ENCODE measurements at places on chromosomes 6 and 20.

- no peak for DNase-seq
These were observed 63.4 kb downstream of the TRAM2 start for GRCh38 chr6:52513464-52513863.

- no peak for DNase-seq
These were observed 718.4 kb upstream of the CHD6 start for GRCh38 chr20:42336576-42336975.

DNA sequence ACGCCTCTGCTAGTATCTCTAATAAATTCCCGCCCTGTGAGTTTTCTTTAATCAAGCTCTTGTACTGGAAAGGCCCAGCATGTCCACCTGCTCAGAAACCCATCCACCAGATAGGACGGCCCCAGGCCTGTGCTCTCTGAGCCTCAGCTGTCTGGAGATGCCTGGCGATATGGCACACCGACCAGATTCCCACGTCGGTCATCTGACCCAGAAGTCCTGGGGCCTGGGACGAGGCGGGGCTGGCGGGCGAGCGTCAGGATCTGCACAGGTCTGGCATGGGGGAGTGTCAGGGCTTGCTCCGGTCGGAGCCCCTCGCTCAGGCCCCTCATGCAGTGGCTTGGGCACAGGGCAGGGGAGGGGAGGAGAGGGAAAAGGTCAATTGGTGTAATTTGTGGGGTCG lies 10.2 kb downstream of the RNASET2 start:
- no peak for DNase-seq

GRCh38 chr20:61788343-61788742 lies 277.3 kb downstream of the TAF4 start:
- DNase-seq, result no peak

- no peak for DNase-seq
These were observed 616.1 kb downstream of the CD109 start for GRCh38 chr6:74312081-74312480.

GRCh38 chr6:16311763-16312162 lies 73.4 kb downstream of the GMPR start:
- no peak for DNase-seq

DNA sequence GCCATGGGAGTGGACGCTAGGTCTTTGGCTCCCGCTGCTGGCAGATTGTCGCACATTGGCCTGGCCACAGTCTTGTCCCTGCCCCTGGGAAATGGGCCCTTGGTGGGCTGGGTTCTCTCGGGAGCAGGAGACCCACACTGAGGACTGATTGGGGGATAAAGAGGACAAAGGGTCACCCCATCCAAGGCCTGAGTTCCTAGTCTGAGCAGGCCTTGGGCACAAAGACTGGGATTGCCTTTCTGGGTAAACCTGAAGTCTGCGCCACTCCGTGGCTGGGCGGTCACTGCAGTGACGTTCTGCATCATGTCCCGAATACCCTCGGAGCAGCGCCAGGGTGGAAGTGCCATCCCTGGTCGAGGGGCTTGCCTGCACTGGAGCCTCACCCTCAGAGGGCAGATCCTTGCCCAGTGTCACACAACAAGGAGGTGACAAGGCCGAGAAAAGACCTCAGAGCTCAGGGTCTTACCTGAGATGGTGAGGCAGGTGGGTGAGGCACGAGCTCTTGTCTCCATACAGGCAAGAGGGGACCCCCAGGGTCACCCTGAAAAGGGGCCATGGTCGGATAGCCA lies 36.1 kb upstream of the ZBP1 start:
- no peak for DNase-seq

GRCh38 chr6:137728386-137729349 lies 138.4 kb upstream of the TNFAIP3 start:
- DNase-seq, result no peak

GRCh38 chr6:20589266-20589665 lies 55.0 kb downstream of the CDKAL1 start:
- DNase-seq, result no peak

GRCh38 chr20:51342510-51343236 lies 199.8 kb downstream of the NFATC2 start:
- DNase-seq, result no peak

DNA sequence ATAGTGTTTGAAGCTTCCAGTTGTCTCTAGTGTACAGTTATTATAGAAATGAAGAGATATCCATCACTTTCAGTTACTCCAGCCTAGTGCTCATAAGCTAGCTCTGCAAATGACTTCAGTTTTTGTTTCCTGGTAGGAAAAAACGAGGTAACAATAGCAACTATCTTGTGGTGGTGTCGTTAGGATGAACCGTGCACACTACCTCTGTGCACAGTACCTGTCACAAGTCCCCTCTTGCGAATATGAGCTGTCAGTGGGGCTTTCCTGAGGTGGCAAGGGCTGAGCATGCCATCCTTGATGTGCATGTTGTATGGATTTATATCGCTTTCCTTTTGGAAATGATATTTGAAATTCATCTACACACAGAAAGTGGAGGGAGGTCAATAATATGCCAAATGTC lies 151.8 kb downstream of the ARID1B start:
- DNase-seq, result no peak

- no peak for DNase-seq
These were observed 4.0 kb upstream of the WRNIP1 start for GRCh38 chr6:2760882-2761842.

DNA sequence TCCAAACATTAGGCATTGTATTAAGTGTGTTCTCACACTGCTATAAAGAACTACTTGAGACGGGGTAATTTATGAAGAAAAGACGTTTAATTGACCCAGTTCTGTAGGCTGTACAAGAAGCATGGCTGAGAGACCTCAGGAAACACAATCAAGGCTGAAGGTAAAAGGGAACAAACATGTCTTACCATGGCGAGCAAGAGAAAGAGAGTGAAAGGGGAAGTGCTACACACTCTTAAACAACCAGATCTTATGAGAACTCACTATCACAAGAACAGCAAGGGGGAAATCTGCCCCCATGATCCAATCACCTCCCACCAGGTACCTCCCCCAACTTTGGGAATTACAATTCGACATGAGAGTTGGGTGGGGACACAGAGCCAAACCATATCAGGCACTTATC lies 86.6 kb upstream of the TOP1 start:
- DNase-seq, result no peak

GRCh38 chr6:105786449-105786848 lies 299.7 kb upstream of the PRDM1 start:
- no peak for DNase-seq

- no peak for DNase-seq
These were observed 32.8 kb upstream of the HBS1L start for GRCh38 chr6:135087403-135087802.

- peak; percentile 58 for DNase-seq
These were observed 460.9 kb upstream of the SULF2 start for GRCh38 chr20:48246061-48246790.

- DNase-seq, result no peak
These were observed 68.3 kb downstream of the ANKRD6 start for GRCh38 chr6:89501222-89501621.

DNA sequence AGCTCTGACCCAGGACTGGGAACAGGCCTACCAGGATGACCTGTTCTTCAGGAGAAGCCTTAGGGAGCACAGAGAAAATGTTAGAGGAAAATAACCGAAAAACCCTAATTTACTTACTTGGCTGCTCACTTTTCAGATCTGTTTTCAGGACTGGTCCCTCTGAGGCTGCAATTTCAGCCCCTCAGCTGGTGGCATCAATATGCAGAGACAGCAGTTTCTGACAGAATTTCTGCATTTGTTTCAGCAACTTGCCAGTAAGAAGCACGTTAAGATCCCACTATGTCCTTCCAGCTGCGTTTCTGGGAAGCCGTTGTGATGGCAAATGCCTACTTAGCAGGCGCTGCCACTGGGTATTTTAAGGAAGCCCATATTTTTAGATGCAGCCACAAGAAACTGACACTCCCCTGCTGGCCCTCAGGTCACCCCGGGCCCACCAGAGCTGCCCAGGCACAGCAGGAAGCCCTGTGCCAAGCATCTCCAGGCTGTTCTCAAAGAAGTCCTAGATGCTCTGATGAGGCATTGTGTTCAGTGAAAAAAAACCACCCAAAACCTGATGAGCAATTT lies 7.5 kb downstream of the YTHDF1 start:
- no peak for DNase-seq

GRCh38 chr20:1442304-1442703 lies 24.3 kb downstream of the NSFL1C start:
- no peak for DNase-seq

GRCh38 chr20:48186915-48187314 lies 401.6 kb upstream of the SULF2 start:
- DNase-seq, result peak; percentile 87

DNA sequence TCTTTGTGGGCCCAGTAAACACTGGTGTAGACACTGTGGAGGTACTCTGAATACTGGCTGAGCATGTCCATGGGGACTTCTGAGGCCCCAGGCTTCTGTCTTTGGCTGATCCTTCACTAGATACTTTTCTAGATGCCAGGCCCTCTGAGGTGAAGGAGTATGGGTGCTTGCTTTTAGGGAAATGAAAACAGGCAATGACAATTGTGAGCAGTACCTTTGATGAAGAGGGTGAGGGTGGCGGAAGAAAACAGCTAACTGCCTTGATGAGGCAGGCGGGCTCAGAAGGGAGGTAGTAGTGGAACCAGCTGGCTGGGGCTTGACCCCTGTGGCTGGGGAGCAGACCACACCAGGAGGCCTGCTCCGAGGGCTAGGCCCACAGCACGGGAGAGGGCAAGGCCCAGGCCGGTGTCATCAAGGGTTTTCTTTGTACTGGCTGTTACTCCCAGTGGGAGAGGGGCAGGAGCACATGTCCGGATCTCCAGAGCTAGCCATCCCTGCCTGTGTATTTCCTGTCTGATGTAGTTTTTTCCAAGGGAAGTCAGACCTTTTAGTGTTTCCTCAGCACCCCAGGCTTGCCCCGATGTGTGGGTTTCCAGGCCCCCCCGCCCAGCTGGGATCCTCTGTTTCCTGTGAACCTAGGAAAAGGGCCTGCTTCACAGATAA lies 3.9 kb downstream of the PLCG1 start:
- no peak for DNase-seq

DNA sequence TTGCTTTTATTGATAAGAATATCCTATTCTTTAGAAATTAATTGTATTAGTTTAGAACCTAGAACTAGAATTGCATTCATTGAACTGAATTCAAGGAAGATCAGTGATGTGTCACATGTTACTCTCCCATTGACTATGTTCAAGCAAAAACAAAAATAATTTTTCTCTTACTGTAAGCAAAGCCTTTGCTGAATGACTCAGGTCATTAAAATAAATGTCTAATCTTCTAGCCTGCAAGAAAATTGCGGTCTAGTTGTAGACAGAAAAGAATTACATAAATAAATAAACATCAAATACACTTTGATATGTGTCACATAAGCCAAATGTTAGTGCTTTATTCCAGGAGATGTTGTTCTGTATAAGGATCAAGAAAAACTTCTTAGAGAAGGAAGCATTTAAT lies 387.9 kb downstream of the ADGRB3 start:
- DNase-seq, result no peak

- DNase-seq, result no peak
These were observed 34.5 kb upstream of the PCMTD2 start for GRCh38 chr20:64220891-64221527.

- DNase-seq, result no peak
These were observed 371.9 kb upstream of the ID4 start for GRCh38 chr6:19465256-19465655.

GRCh38 chr20:59585714-59586409 lies 18.5 kb upstream of the PHACTR3 start:
- DNase-seq, result no peak

- no peak for DNase-seq
These were observed 12.5 kb upstream of the EBF4 start for GRCh38 chr20:2680046-2680445.

- DNase-seq, result no peak
These were observed 174.0 kb downstream of the SASH1 start for GRCh38 chr6:148516617-148517016.

DNA sequence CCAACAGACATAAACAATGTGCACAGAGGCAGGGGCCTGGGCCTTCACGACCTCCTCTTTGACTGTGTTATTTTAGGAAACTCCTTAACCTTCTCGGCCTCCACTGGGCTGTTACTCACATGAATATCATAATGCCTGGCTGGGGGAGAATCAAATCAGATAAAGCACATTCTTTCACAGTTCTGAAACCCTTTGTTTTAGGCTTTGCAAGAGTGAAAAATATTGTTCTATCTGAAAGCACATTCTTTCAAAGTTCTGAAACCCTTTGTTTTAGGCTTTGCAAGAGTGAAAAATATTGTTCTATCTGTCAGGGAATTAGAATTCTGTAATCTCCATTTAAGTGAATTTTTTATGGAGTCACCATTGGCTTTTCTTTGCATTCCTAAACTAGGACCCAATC lies 50.7 kb upstream of the SYNDIG1 start:
- no peak for DNase-seq

- DNase-seq, result no peak
These were observed 155.7 kb upstream of the GJE1 start for GRCh38 chr6:141976994-141977393.

DNA sequence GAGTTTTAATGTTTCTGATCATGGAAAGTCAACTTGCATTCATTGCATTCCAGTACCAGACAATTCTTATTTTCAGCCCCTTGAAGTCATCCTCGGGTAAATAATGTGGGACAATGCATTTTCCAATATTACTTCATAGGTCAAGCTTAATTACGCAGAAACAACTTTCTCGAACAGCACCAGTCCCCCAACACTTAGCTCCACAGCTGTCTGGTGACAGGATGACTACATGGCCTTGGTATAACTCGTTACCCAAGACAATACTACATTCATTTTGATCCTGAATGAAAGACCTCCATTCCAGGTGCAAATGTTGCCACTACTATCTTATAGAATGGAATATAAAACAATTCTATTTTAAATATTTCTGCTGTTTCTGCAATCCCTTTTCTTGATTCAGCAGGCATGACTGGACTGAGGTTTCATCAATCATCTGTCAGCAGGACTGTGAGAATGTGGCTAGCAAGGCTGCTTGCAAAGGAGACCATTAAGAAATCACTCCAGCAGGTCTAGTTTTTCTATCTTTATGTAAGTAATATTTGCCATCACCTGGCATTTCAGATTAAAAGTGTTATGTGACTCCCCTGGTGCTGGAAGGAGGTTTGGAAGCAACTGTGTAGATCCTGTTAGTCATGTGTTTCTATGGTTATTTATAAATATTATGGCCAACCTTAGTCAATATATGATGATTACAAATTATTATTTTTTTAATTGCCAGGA lies 147.9 kb downstream of the HAO1 start:
- no peak for DNase-seq

- no peak for DNase-seq
These were observed 21.0 kb downstream of the RMND1 start for GRCh38 chr6:151430886-151431285.

DNA sequence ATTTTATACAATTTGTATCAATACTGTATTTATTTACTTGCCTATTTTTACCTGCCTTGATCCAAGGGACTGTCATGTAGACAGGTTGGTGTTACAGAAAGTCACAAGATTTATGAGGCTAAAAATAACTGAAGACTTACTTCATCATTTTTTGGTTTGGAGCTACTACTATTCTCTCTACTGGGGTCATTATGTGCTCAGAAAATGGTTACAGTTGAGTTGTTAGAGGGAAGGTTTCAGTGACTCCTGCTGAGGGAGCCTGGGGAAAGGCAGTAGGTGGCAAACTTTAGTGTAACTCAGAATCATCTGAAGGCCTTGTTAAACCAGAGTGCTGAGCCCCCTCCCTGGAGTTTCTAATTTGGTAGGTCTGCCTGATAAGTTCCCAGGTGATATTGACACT lies 118.8 kb downstream of the TINAG start:
- DNase-seq, result no peak

- DNase-seq, result no peak
These were observed 153.3 kb downstream of the PKHD1 start for GRCh38 chr6:51934098-51934497.

- DNase-seq, result no peak
These were observed 955.9 kb upstream of the EYS start for GRCh38 chr6:66662721-66663507.

GRCh38 chr20:21323640-21324039 lies 20.5 kb downstream of the XRN2 start:
- DNase-seq, result peak; percentile 22

Measured in NCI-H446 (cell line).